ENCODE measurements at places on chromosomes 7 and 10. TPM values are rescaled to one million over a fixed set of nuclear protein-coding genes. Genes with fewer than 3 reads are reported as not detected.

DNA sequence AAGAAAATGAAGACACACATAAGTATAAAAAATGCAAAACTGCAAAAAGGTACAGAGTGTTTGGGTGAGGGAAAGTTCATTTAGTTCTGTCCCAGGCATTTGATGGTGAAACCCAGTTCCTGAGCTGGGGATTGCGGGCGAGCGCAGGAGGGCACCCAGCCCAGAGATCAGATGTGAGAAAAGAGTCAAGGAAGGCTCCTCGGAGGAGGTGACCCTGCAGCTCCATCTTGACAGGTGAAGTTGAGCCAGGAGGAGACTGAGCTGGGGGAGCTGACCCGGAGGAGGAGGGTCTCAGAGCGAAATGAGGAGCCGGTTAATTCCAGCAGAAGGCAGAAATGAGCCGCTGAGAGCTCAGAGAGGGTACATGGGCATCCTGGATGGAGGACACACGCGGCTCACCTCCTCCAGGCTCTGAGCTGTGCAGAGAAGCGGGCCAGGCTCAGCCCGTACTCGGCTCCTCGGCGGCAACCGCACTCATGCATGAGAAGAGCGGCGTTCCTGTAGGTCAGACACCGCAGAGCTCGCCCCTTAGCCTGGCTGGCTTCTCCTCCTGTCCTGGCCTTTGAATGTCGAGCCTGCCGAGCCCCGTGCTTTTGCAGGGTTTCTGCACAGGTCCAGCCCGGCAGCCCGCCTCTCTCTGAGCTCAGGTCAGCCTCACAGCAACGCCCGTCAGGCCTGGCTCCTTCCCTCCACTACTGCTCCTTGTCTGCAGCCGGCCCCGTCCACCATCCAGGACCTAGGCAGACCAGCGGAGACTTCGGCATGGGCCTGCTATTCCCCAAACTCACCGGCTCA, 9.5 kb upstream of the RAMP3 start:
- no peaks in the 10 kb centered on the region for H3K36me3 ChIP-seq
- no peak overlapping the region for H3K27ac ChIP-seq
- no peaks in the 10 kb centered on the region for H3K4me1 ChIP-seq
- no peak overlapping the region for H3K4me3 ChIP-seq
- H3K27me3 ChIP-seq, result peaks cover 25% of the 10 kb centered on the region
- DNase-seq, result peak; percentile 60

DYDC2 gene
- not detected for total RNA-seq

DNA sequence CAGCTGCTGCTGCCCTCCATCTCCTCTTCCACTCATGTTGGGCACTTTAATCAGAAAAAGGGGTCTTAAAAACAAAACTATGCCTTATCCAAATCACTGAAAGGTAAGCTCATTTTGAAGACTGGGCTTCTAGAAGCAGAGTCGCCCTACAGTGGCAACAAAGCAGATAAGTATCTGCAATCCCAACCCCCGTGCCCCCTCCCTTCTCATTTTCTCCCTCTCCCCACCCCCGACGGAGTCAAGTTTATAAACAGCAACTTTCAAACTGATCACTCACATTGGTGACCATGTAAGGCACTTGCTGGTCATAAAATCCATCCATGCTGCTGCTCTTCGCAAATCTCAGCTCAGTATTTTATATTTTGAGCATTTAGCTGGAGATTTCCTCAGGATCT, 738 bp downstream of the ETV1 start:
- no peaks in the 10 kb centered on the region for H3K27me3 ChIP-seq
- H3K4me1 ChIP-seq, result no peaks in the 10 kb centered on the region
- H3K27ac ChIP-seq, result peak overlapping the region; percentile 87
- no peaks in the 10 kb centered on the region for H3K36me3 ChIP-seq
- peak overlapping the region; percentile 62 for H3K4me3 ChIP-seq

ZNF853 gene
- 5.2 TPM for total RNA-seq

DNA sequence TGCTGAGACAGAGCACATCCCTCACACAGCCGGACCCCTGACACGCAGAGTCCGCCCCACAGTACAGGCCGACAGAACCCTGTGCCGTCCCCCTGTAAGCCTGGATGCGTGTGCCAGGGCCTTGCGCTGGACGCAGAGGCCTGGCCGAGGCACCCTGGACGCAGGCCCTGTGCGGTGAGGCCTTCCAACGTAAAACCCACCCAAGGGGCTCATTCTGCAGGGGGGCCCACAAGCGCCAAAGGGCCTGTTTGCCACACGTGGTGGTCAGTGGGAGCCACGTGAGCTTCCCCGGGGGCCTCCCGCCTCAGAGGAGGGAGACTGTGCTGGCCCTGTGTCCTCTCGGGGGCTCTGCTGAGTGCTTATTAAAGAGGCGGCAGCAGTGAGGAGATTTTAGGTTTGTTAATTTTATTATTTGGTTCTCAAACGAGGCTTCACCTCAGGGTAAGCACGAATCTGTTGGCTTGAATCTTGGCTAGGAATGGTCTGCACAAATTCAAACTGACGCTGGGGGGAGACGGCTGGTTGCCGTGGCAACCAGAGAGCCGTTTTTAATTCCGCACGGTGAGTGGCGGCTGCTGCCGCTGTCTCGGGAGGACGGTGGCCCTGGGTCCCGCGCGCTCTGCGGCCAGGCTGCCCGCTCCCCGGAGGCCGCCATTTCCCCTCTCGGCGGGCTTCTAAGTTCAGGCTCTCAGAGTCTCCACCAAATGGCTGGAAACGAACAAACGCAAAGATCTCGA, 4.9 kb upstream of the ADGRA1 start:
- peaks cover 45% of the 10 kb centered on the region for H3K27me3 ChIP-seq
- H3K4me1 ChIP-seq, result no peaks in the 10 kb centered on the region
- H3K27ac ChIP-seq, result no peak overlapping the region
- H3K4me3 ChIP-seq, result no peak overlapping the region
- no peaks in the 10 kb centered on the region for H3K36me3 ChIP-seq

DNA sequence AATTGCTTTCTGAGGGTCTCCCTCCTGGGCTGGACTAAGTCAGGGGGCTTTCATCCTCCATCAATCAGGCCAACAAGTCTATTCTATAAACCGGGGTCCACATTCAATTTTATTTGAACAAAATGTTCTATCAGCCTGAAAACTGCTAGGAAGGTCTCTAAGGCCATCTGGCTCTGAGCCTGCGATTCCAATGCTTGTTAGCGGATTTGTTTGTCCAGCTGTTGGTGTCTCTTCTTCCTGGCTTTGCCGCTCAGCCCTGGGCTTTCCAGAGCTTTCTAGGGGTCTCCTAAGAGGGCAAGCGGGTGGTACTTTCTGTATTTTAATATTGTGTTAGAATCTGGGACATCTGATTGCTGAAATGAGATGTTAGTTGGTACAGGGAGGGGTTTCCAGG, 136.7 kb downstream of the VIPR2 start:
- peaks cover 9% of the 10 kb centered on the region for H3K4me1 ChIP-seq
- H3K4me3 ChIP-seq, result no peak overlapping the region
- no peak overlapping the region for H3K27ac ChIP-seq
- H3K27me3 ChIP-seq, result no peaks in the 10 kb centered on the region
- DNase-seq, result no peak

AMPH gene
- total RNA-seq, result 0.58 TPM

- no peak for DNase-seq
- peaks cover 23% of the 10 kb centered on the region for H3K36me3 ChIP-seq
- no peaks in the 10 kb centered on the region for H3K4me1 ChIP-seq
- H3K27ac ChIP-seq, result no peak overlapping the region
- H3K4me3 ChIP-seq, result no peak overlapping the region
Measured at GRCh38 chr10:35005868-35006267, 84.3 kb downstream of the CUL2 start.

DNA sequence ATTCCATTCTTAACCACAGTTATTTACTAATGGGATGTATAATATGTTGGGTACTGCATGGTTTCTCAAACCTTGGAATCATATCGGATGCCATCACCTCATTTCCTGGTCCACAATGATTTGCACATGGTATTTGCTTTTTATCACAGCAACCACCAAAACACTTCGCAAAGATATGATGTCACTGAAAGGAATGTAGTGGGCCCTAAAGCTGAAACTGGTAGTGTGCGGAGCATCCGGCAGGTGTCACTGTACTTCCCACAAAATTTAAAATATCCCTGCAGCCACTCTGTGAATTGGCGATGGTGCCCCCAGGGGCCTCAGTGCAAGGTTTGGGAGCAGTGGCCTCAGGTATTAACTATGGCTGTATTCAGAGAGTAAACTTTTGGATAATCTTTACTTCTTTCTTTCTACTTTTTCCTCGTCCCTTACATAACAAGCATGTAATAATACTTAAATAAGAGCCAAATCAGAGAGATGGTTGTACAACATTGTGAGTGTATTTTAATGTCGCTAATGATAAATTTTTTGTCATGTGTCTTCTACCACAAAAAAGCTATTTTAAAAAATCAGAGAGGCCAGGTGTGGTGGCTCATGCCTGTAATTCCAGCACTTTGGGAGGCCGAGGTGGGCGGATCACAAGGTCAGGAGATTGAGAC, 66.2 kb downstream of the FAM241B start:
- no peaks in the 10 kb centered on the region for H3K27me3 ChIP-seq
- DNase-seq, result no peak
- H3K27ac ChIP-seq, result no peak overlapping the region
- H3K4me1 ChIP-seq, result no peaks in the 10 kb centered on the region
